ENCODE measurements at places on chromosomes 1 and 21. TPM values are rescaled to one million over a fixed set of nuclear protein-coding genes. Genes with fewer than 3 reads are reported as not detected.

DNA sequence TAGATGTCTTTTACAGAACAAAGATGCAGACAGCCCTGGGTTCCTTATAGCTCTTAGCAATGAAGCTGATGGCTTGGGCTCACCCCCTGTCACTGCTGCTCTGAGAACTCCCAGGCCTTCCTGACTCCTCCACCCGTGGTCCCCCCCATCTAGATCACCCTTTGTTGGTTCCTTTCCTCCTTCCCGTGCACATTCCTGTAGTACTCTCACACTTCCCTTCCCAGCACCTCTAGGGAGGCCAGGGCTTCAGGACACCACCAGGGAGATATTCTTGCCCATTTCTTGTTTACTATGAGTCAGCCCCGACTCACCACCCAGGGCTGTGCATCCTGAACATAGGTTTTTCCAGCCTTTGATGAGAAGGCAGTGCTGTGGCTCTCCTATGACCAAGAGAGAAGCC lies 14.4 kb upstream of the NOS1AP start:
- no peak for DNase-seq
- no peaks in the 10 kb centered on the region for H3K36me3 ChIP-seq
- H3K27ac ChIP-seq = no peak overlapping the region
- H3K4me3 ChIP-seq = no peak overlapping the region

DNA sequence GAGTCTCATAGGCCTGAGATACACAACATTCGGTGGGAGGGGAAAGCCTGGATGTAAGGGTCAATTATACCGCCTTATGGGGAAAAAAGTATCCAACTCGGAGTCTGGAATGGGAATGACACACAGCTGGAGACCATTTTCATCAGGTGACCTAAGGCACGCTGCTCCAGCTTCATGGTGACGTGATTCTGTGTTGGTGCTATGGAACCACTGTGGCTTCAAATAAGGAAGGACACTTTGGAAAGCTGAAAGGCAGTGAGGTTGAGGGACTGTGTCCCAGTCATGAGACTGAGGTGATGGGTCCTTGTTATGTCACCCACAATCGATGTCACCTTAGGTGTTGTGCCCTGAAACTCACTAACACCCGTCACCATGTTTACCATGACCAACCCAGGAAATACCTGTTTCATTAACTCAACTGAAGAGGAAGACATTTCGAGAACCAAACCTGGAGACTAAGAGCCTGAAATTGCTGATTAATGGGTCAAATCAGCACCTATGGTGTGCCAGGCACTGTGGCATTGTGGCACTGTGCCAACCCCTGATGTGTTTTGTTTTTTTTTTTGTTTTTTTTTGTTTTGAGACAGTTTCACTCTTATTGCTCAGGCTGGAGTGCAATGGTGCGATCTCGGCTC lies 54.5 kb downstream of the IRF2BP2 start:
- no peaks in the 10 kb centered on the region for H3K4me1 ChIP-seq
- no peak overlapping the region for H3K27ac ChIP-seq
- H3K36me3 ChIP-seq = no peaks in the 10 kb centered on the region
- no peak overlapping the region for H3K4me3 ChIP-seq
- no peaks in the 10 kb centered on the region for H3K27me3 ChIP-seq

GRCh38 chr1:69077633-69078032 lies 490.1 kb upstream of the LRRC7 start:
- no peaks in the 10 kb centered on the region for H3K27me3 ChIP-seq
- no peaks in the 10 kb centered on the region for H3K36me3 ChIP-seq
- no peak overlapping the region for H3K4me3 ChIP-seq

- H3K27ac ChIP-seq = no peak overlapping the region
- H3K4me3 ChIP-seq = no peak overlapping the region
These were observed 55.9 kb downstream of the HHAT start for GRCh38 chr1:210384625-210385024.

GRCh38 chr1:164858096-164858632 lies 299.2 kb downstream of the PBX1 start:
- no peaks in the 10 kb centered on the region for H3K36me3 ChIP-seq
- H3K27me3 ChIP-seq = no peaks in the 10 kb centered on the region
- no peak overlapping the region for H3K4me3 ChIP-seq
- H3K4me1 ChIP-seq = no peaks in the 10 kb centered on the region
- H3K27ac ChIP-seq = no peak overlapping the region

Gene TCHHL1
- total RNA-seq = not detected

Gene IFNLR1
- 11.1 TPM for total RNA-seq

Gene PLA2G2C
- not detected for total RNA-seq
